ENCODE measurements at places on chromosomes 7 and 10.

- no peak for DNase-seq
These were observed 91.2 kb downstream of the DNAJB6 start for GRCh38 chr7:157427811-157428553.

- no peak for DNase-seq
These were observed 42.3 kb upstream of the DUSP5 start for GRCh38 chr10:110455446-110455845.

GRCh38 chr7:114548081-114548980 lies 133.7 kb downstream of the FOXP2 start:
- DNase-seq, result no peak

- no peak for DNase-seq
These were observed 195.0 kb downstream of the RELN start for GRCh38 chr7:103794424-103794823.

- no peak for DNase-seq
These were observed 41.6 kb downstream of the RBM28 start for GRCh38 chr7:128302139-128302538.

- no peak for DNase-seq
These were observed 159.8 kb downstream of the AOAH start for GRCh38 chr7:36564489-36564888.

DNA sequence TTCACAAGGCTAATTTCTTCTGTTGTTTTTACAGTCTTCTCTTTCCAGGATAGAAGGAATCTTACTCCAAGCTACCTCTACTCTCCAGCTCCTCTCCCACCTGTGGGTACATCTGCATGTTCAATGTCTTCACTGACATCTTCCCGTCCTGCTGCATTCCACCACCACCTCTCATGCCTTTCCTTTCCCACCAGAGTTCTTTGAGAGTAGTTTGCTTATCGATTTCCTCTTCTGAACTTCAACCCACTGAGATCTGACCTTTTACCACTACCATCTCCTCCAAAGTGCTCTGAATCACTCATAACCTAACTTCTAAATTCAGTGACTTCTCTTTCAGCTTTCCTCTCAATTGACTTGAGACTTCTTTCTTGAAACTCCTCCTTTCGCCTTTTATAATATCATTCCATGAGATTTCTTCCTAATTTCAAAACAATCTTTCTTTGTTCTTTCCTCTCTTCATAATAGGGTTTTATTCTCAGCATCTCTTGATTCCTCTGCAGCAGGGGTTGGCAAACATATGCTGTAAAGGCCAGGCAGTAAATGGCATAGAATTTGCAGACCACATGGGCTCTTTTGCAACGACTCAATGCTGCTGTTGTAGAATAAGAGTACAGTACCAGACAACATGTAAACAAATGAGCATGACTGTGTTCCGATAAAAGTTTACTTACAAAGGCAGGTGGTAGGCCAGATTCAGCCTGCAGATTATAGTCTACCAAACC lies 22.1 kb downstream of the ACSL5 start:
- DNase-seq, result no peak

DNA sequence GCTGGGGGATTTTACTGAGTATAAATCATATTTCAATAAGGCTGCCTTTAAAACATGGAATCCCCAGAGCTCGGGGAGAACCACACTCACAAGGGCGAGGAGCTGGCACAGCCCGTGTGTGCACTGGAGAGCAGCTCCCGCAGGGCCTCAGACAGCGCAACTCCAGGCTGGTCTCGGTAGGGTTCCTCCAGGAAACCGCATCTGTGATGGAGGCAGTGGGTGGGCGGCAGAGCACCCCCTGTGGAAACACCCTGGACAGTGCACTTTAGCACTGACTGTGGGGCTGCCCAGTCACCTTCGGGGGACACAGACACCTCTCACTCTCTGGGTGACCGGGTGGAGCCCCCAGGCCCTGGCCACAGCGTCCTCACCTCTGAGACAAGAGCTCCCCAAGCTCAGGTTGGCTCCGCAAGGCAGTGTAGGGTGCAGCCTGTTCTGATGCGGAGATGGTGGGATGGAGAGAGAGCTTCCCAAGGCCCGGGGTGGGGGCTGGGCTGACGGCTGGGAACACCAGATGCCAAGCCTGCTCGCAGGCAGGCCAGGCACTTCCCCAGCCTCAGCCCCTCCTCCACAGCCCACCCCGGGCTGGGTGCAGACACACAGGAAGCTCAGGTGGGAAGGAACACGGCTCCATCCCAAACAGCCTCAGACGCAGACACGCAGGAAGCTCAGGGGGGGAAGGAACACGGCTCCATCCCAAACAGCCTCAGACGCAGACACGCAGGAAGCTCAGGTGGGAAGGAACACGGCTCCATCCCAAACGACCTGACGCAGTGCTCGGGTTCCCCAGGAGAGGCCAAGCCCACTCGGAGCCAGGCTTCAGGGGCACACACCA lies 224.4 kb downstream of the MAD1L1 start:
- DNase-seq, result no peak

GRCh38 chr10:121613456-121613855 lies 15.2 kb upstream of the FGFR2 start:
- no peak for DNase-seq

GRCh38 chr10:103467406-103467805 lies 8.7 kb upstream of the CALHM1 start:
- no peak for DNase-seq
